Occipital lobe (tissue), 3 donors: ENCODE measurements at places on chromosomes 4 and X.

GRCh38 chr4:7845493-7846128 is 94.0 kb downstream of the AFAP1 start:
- no peak for DNase-seq

GRCh38 chr4:70504733-70505132 is 13.6 kb upstream of the AMTN start:
- DNase-seq, result no peak

DNA sequence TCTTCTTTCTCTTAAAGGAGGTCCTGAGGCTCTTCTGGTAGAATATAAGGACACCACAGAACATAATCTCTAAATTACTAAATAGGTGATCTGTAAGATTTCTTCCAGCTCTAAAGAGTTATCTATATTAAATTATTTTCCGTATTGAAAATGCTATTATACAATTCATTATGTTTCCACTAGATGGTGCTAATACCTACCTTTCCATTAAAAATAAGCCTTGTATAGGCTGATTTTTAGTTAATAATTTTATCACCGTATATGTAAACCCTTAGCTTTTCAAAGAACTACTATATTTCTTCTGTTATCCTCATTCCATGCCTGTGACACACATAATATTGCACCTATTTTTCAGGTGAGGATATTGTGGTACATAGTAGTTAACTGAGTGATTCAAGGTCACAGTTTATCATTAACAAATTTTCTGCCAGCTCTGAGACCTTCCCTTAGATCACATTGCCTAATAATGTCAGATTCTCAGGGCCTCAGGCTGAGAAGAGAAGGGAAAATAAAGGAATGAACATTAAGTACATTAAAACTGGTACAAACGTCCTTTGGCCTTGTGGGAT is 138.8 kb downstream of the TEX11 start:
- no peak for DNase-seq

GRCh38 chr4:169243825-169244609 is 26.7 kb downstream of the SH3RF1 start:
- DNase-seq, result no peak

GRCh38 chr4:94909645-94910044 is 151.9 kb downstream of the BMPR1B start:
- DNase-seq, result no peak

DNA sequence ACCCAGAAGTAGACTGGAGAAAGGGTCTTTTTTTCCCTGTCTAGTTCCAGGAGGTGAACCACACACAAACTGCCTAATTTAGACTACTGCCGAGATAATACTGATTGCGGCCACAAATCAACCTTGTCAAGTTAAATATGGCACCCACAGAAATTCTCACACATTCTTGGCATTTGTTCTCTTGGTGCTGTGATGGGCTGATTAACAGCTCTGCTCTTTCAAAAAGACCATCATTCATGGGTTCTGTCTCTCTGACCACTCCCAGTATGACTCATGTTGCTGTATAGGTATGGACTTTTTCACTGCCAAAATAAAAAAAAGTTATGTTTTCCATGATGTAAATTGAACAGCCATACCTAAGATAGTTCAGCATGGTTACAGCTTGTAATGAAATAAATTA is 1003.5 kb upstream of the LCORL start:
- DNase-seq, result no peak

GRCh38 chr4:124325690-124326089 is 386.8 kb downstream of the ANKRD50 start:
- no peak for DNase-seq

- DNase-seq, result no peak
These were observed 17.3 kb downstream of the TBC1D14 start for GRCh38 chr4:6926681-6927478.
